ENCODE measurements at places on chromosomes 2 and 18. TPM values are rescaled to one million over a fixed set of nuclear protein-coding genes. Genes with fewer than 3 reads are reported as not detected.

The ALPG gene
- total RNA-seq, result not detected

- ATAC-seq, result peak; percentile 86
These were observed 123.1 kb downstream of the OSR1 start for GRCh38 chr2:19235308-19235707.

DNA sequence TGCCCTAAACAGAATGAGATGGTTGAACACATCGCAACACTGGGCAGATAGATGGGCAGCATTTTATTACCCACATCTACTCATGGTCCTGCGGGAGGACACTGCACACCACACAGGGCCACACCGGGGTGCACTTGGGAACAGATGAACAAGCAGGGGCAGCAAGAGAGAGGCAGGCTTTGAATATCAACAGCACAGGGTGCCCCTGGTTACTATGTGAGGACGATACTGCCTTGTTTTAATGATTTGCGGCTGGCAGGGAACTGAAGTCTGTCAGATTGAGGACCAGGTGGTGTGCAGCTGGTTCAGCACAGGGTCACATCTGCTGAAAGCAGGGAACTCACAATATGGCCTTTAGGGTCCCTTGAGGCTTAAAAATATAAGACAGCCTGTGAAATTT is 195.7 kb downstream of the PIEZO2 start:
- no peak for ATAC-seq

The ZC3H6 gene
- total RNA-seq, result 4.9 TPM

GRCh38 chr2:237141571-237142051 is 55.9 kb downstream of the COPS8 start:
- no peak for ATAC-seq

DNA sequence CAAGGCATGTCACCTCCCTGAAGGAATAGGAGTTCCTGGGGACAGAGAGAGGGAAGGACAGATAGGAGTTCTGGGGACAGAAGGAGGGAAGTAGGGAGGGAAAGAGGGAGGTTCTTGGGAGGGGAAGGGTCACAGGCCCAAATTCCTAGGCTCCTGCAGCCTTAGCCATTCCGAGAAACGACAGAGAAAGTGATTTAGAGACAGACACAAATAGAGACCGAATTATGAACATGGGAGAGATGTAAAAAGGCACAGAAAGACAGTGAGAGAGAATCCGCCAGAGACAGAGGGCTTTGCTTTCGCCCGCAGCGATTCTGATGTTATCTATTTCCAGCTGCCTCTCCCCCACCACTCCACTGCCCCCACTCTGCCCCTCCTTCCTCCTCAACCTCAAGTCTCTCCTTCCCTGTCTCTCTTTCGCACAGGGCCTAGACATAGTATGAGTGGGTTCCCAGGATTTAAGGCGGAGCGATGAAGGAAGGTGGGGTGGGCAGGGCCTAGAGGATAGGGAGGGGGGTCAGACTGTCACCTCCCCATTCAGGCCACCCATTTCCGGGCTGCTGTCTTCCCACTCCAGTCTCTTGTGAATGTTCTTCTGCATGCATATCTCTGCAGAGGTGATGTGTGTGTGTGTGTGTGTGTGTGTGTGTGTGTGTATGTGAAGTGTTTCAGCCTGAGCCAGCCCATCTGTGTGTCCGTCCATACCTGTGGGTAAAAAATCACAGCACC is 3.3 kb upstream of the WNT6 start:
- no peak for ATAC-seq

GRCh38 chr18:22741318-22741717 is 191.8 kb upstream of the RBBP8 start:
- no peak for ATAC-seq

- peak; percentile 93 for ATAC-seq
These were observed 39.9 kb upstream of the SP3 start for GRCh38 chr2:174004905-174005605.
